Naive thymus-derived CD8-positive, alpha-beta T cell (primary cell): ENCODE measurements at places on chromosomes 3 and 15.

GRCh38 chr15:49693498-49693897 lies 72.7 kb downstream of the DTWD1 start:
- H3K27ac ChIP-seq, result no peak overlapping the region
- H3K36me3 ChIP-seq, result no peaks in the 10 kb centered on the region
- DNase-seq, result no peak
- H3K4me1 ChIP-seq, result no peaks in the 10 kb centered on the region

DNA sequence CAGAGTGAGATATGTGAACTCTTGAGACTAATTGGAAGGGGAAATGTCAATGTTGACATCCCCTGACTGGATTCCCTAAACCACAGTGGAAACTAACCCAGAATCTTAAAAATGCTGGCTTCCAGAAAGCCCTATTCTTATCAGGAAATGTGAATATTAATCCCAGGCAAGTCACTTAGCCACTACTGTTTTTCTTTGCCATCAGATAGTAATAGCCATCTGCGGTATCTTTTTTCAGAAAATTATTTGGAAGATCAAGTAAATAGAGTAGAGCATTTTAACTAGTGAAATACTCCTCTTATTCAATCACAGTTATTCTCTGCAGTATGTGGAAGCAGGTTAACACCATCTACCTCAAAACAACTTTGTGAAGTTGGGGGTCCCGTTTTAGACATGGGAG lies 318.9 kb downstream of the RORA start:
- no peak overlapping the region for H3K4me3 ChIP-seq
- DNase-seq, result no peak
- H3K4me1 ChIP-seq, result peaks cover 29% of the 10 kb centered on the region
- no peak overlapping the region for H3K27ac ChIP-seq
- H3K36me3 ChIP-seq, result no peaks in the 10 kb centered on the region

- H3K27me3 ChIP-seq, result no peaks in the 10 kb centered on the region
- no peak for DNase-seq
- H3K4me1 ChIP-seq, result no peaks in the 10 kb centered on the region
- no peak overlapping the region for H3K4me3 ChIP-seq
Measured at GRCh38 chr15:66046751-66047150, 177.5 kb downstream of the RAB11A start.

- no peaks in the 10 kb centered on the region for H3K36me3 ChIP-seq
- no peak for DNase-seq
- H3K4me3 ChIP-seq, result no peak overlapping the region
- H3K27ac ChIP-seq, result no peak overlapping the region
- H3K4me1 ChIP-seq, result peaks cover 40% of the 10 kb centered on the region
- no peaks in the 10 kb centered on the region for H3K27me3 ChIP-seq
Measured at GRCh38 chr3:125115640-125116039, 59.8 kb upstream of the HEG1 start.

DNA sequence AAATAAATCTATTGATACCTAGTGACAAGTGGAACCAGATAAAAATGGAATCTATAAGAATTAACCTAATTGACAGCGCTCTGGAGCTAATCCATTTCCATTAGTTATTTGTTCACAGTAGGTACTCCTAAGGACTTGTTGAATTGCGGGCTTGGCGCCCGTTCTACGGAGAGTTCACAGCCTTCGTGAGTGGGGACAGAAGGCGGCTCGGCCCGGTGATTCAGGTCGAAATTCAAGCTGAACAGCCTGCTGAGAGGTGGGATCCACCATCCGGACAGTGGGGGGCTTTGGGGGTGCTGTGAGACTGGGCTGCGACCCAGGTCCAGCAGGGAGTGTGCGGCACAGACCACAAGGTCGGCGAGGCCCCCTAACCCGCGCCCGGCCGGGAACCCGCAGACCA lies 779 bp upstream of the CTNNB1 start:
- peaks cover 28% of the 10 kb centered on the region for H3K4me1 ChIP-seq
- H3K4me3 ChIP-seq, result peak overlapping the region; percentile 92
- peak overlapping the region; percentile 94 for H3K27ac ChIP-seq
- peak; percentile 12 for DNase-seq
- H3K36me3 ChIP-seq, result no peaks in the 10 kb centered on the region

DNA sequence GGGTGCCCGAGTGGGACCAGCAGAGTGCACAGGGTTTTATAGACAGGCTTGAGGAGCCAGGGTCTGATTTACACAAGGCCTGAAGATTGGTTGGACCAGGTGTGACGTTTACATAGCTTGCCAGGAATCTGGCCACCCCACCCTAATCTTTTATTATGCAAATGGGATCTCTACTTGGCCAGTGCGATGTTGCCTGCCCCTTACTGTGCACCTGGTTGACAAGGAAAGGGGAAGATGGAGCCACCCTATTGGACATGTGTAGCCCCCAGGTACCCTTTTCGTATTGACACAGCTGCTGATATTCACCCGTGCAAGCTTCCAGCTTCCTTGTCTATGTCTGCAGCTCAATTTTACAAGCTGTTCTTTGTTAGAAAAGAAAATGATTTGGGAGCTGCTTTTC lies 132.0 kb downstream of the ARNT2 start:
- no peak overlapping the region for H3K27ac ChIP-seq
- DNase-seq, result no peak
- H3K4me1 ChIP-seq, result no peaks in the 10 kb centered on the region
- no peak overlapping the region for H3K4me3 ChIP-seq
- H3K27me3 ChIP-seq, result peaks cover 36% of the 10 kb centered on the region

- peaks cover 2% of the 10 kb centered on the region for H3K36me3 ChIP-seq
- no peak for DNase-seq
- no peaks in the 10 kb centered on the region for H3K27me3 ChIP-seq
Measured at GRCh38 chr15:78453447-78453846, 15.4 kb downstream of the IREB2 start.

GRCh38 chr15:45259796-45260195 lies 7.8 kb downstream of the SLC28A2 start:
- no peaks in the 10 kb centered on the region for H3K4me1 ChIP-seq
- H3K4me3 ChIP-seq, result no peak overlapping the region
- no peak for DNase-seq

- H3K27me3 ChIP-seq, result peaks cover 2% of the 10 kb centered on the region
- H3K27ac ChIP-seq, result no peak overlapping the region
- H3K4me1 ChIP-seq, result no peaks in the 10 kb centered on the region
Measured at GRCh38 chr3:152738656-152739055, 96.3 kb upstream of the P2RY1 start.

DNA sequence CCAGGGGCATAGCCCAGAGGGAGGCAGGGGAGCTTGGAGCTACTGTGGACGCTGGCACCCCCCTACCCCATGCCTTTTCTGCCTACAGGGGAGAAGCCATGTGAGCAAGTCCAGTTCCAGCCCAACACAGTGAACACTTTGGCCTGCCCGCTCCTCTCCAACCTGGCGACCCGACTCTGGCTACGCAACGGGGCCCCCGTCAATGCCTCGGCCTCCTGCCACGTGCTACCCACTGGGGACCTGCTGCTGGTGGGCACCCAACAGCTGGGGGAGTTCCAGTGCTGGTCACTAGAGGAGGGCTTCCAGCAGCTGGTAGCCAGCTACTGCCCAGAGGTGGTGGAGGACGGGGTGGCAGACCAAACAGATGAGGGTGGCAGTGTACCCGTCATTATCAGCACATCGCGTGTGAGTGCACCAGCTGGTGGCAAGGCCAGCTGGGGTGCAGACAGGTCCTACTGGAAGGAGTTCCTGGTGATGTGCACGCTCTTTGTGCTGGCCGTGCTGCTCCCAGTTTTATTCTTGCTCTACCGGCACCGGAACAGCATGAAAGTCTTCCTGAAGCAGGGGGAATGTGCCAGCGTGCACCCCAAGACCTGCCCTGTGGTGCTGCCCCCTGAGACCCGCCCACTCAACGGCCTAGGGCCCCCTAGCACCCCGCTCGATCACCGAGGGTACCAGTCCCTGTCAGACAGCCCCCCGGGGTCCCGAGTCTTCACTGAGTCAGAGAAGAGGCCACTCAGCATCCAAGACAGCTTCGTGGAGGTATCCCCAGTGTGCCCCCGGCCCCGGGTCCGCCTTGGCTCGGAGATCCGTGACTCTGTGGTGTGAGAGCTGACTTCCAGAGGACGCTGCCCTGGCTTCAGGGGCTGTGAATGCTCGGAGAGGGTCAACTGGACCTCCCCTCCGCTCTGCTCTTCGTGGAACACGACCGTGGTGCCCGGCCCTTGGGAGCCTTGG lies 5.6 kb downstream of the CIB1 start:
- peak overlapping the region; percentile 99 for H3K27ac ChIP-seq
- no peaks in the 10 kb centered on the region for H3K27me3 ChIP-seq

- no peaks in the 10 kb centered on the region for H3K36me3 ChIP-seq
- H3K27me3 ChIP-seq, result peaks cover 14% of the 10 kb centered on the region
- H3K4me1 ChIP-seq, result no peaks in the 10 kb centered on the region
- no peak overlapping the region for H3K27ac ChIP-seq
Measured at GRCh38 chr3:58924578-58924977, 125.2 kb downstream of the CFAP20DC start.

DNA sequence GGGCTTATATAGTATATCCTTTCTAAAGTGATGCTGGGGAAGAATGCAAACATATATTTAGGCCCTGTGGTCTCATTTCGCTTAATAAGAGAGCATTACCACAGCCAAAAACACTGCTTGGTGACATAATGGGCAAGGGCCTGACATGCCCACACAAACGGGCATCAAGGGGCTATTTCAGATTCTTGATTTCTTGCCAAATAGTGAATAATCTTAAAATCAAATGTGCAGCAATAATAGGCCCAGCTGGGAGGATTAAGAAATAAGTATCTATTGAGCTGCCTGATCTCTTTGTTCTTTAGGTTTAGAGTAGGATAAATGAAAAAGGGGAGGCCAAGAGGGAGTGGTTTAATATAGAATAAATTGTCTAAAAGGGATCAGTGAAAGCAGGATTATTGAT lies 241.0 kb upstream of the GBE1 start:
- no peak overlapping the region for H3K4me3 ChIP-seq
- no peak overlapping the region for H3K27ac ChIP-seq
- H3K4me1 ChIP-seq, result no peaks in the 10 kb centered on the region
- H3K27me3 ChIP-seq, result no peaks in the 10 kb centered on the region

DNA sequence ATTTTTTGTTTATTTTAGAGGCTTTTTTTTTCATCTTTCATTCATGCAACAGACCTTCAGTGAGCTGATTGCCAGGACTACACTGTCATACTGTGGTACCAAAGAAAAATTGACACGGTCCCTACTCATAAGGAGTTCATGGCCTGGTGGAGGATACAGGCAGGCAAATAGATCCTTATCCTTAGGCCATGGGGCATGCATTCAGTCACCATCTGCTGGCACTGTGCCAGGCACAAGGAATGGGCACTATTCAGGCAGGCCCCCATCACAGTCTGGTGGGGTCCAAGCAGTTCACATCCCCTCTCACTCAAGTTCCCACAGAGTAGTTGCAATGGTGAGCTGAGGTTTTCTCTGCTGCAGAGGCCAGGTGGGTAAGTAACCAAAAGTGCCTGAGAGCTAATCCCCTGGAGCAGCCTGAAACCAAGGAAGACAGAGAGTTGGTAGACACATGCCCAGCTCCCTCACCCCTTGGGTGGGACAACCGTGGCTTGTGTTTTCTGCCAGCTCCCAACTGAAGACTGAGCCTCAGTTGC lies 17.3 kb downstream of the CISH start:
- peaks cover 23% of the 10 kb centered on the region for H3K4me1 ChIP-seq
- DNase-seq, result no peak
- H3K4me3 ChIP-seq, result no peak overlapping the region
- H3K36me3 ChIP-seq, result no peaks in the 10 kb centered on the region

GRCh38 chr3:98721776-98722175 lies 41.4 kb upstream of the ST3GAL6 start:
- no peak for DNase-seq
- H3K36me3 ChIP-seq, result no peaks in the 10 kb centered on the region
- H3K4me3 ChIP-seq, result no peak overlapping the region
- H3K4me1 ChIP-seq, result no peaks in the 10 kb centered on the region
- H3K27ac ChIP-seq, result no peak overlapping the region
- peaks cover 8% of the 10 kb centered on the region for H3K27me3 ChIP-seq

GRCh38 chr3:155302891-155303290 lies 9.4 kb upstream of the STRIT1 start:
- H3K27ac ChIP-seq, result no peak overlapping the region
- H3K4me3 ChIP-seq, result no peak overlapping the region
- H3K27me3 ChIP-seq, result no peaks in the 10 kb centered on the region
- H3K36me3 ChIP-seq, result no peaks in the 10 kb centered on the region
- DNase-seq, result no peak

- H3K27me3 ChIP-seq, result no peaks in the 10 kb centered on the region
- H3K4me3 ChIP-seq, result no peak overlapping the region
- H3K4me1 ChIP-seq, result peaks cover 17% of the 10 kb centered on the region
- H3K36me3 ChIP-seq, result peaks cover 16% of the 10 kb centered on the region
Measured at GRCh38 chr15:91913560-91913959, 60.1 kb downstream of the SLCO3A1 start.

GRCh38 chr3:58584690-58585004 lies 7.5 kb upstream of the FAM107A start:
- peaks cover 40% of the 10 kb centered on the region for H3K27me3 ChIP-seq
- H3K36me3 ChIP-seq, result peaks cover 2% of the 10 kb centered on the region
- peak overlapping the region; percentile 90 for H3K4me3 ChIP-seq
- peaks cover 3% of the 10 kb centered on the region for H3K4me1 ChIP-seq
- peak overlapping the region; percentile 67 for H3K27ac ChIP-seq
- DNase-seq, result no peak

DNA sequence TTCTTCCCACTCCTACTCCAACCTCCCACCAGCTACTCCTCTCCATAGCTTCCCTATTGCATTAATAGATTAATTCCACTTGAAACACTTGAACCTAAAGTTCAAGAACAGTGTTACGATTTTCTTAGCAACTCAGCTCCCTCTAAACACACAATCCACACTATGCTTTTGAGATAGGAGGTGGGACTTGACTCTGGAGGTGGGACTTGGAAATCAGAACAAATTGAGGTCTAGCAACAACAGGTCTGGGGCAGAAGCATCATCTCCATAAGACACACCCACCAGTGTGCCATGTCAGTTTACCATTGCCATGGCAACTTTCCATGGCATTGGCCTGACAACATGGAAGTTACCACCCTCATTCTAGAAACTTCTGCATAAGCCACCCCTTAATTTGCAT lies 336.5 kb upstream of the ALCAM start:
- no peak overlapping the region for H3K27ac ChIP-seq
- no peak for DNase-seq
- H3K36me3 ChIP-seq, result no peaks in the 10 kb centered on the region
- no peak overlapping the region for H3K4me3 ChIP-seq

- H3K36me3 ChIP-seq, result no peaks in the 10 kb centered on the region
- DNase-seq, result no peak
- no peaks in the 10 kb centered on the region for H3K4me1 ChIP-seq
- no peaks in the 10 kb centered on the region for H3K27me3 ChIP-seq
- no peak overlapping the region for H3K4me3 ChIP-seq
Measured at GRCh38 chr3:24714436-24714835, 219.8 kb upstream of the THRB start.

DNA sequence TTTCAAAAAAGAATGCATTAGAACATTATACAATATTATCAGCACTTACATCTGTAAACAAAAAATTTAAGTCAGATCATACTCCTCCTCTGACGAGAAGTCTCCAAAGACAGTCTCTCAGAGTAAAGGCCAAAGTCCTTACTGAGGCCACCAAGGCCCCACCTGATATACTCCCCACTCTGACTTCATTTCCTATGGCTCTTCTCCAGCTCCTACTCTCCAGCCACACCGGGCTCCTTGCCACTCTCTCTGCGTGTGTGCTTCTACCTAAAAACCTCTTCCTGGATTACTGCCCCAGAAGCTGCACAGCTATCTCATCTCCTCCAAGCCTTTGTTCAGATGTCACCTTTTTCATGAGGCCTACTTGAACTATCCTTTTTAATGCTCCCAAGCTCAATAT lies 5.0 kb downstream of the DCP1A start:
- peaks cover 12% of the 10 kb centered on the region for H3K36me3 ChIP-seq
- H3K27me3 ChIP-seq, result no peaks in the 10 kb centered on the region
- H3K4me1 ChIP-seq, result peaks cover 49% of the 10 kb centered on the region
- no peak for DNase-seq
- H3K27ac ChIP-seq, result no peak overlapping the region
